ENCODE measurements at places on chromosomes 13 and 19.

DNA sequence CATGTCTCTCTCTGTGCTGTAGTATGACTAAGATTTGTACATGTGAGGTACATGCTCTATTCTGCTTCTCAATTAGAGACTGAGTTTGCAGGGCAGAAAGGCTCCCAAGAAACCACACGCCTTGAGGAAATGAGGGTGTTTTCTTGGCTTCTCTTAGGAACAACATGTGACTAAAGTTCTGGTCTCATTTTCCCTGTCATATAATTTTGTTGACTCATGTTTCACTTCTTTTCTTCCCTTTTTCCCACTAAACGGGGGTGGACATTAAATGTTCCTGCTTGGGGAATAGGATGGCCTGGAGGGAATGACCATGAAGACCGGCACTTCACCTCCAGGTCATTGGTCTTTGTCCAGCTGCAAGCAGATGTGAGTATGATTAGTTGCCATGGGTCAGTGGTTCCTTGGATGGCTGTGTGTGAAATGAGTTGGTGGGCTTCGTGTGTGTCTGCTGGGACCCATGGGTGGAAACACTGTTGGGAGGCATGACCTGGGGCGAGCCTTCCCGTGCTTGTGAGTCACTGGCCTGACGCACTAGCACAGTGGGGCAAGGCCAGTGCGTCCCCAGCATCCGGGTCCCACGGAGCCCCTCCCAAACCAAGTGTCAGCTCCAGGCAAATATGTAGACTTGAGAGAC is 56.6 kb downstream of the COL4A1 start:
- peak; percentile 22 for DNase-seq

GRCh38 chr13:30110301-30111070 is 196.9 kb downstream of the KATNAL1 start:
- no peak for DNase-seq

DNA sequence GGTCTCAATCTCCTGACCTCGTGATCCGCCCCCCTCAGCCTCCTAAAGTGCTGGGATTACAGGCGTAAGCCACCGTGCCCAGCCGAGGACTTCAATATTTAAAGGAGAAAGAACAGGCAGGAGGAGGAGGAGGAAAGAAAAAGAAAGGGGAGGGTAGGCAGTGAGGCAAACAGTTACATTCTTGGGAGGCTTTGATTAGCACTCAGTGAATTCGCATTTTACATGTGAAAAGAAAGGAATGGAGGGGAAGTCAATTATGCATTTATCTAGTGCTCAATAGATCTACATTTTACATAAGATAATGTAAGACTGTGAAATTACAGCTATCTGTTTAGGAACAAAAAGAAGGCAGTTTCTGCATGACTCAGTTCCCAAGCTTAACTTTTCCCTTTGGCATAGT is 30.9 kb upstream of the CXCL17 start:
- no peak for DNase-seq

DNA sequence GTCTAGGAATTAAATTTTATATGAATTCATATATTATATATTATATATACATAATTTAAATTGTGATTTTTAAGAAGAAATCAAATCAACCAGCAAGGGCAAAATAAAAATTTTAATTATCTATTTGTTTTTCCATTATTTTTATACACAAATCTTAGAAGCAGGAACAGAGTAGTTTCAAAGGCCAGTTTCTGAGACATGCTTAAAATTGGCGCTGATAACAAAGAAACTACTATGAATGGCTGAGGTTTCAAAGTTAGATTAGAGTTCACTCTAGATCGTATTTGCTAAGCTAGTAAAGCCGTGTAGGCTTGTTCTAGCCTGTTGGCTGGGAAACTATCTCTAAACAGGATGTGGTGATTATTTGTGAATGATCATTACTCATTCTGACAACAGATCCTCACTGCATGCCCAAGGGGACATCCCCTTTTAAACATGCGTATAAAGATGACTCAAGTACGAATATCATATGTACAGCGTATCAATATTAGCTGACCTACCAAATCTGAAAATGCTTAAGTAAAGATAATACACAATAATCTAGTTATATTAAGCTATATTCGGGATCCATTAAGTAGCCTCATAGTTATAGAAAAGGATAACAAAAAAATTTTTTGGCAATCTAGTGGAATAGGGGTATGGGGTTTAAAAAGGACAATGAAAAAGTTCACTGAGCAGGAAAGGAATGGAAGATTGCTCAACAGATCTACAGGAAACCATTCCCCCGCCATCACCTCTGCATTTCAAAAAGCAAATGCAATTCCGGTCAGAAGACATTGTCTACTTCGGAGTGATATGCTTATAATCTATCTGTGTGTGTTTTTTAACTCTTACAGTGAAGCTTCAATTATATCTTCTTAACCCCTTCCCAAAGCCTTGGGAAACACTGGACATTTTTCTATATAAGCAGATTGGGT is 150.1 kb downstream of the SHISA2 start:
- DNase-seq: peak; percentile 61

- no peak for DNase-seq
Observed at GRCh38 chr13:82791035-82791434, 1091.2 kb downstream of the SLITRK1 start.

GRCh38 chr13:30446126-30446500 is 19.6 kb downstream of the HMGB1 start:
- no peak for DNase-seq

- no peak for DNase-seq
Observed at GRCh38 chr13:87678372-87678752, 7.2 kb downstream of the SLITRK5 start.

DNA sequence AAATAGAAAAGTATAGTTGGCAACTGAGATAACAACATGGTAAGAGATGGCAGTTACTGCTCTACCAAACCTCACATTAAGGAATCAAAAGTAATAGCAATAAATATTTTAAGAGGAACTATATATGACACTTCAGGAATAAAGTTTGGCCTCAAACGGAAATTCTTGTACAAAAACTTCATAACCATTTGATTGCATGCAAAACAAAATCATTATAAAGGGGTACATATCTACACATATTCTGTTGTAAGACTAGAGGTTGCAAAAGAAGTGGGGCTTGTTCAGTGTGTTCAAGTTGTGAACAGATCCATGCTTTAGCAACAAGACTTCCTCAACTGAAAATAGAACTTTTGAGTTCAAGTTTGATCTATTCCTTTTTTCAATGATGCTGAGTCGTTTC is 133.5 kb upstream of the MIR17HG start:
- DNase-seq: no peak

GRCh38 chr13:75787249-75787928 is 151.3 kb downstream of the LMO7 start:
- DNase-seq: no peak

GRCh38 chr13:83221256-83221655 is 661.0 kb downstream of the SLITRK1 start:
- DNase-seq: peak; percentile 35

- no peak for DNase-seq
Observed at GRCh38 chr19:56332695-56333094, 18.1 kb upstream of the ZSCAN5A start.

GRCh38 chr19:54465426-54466109 is 2.0 kb upstream of the LENG9 start:
- no peak for DNase-seq

- DNase-seq: no peak
Observed at GRCh38 chr19:10730932-10731331, 13.1 kb downstream of the DNM2 start.

DNA sequence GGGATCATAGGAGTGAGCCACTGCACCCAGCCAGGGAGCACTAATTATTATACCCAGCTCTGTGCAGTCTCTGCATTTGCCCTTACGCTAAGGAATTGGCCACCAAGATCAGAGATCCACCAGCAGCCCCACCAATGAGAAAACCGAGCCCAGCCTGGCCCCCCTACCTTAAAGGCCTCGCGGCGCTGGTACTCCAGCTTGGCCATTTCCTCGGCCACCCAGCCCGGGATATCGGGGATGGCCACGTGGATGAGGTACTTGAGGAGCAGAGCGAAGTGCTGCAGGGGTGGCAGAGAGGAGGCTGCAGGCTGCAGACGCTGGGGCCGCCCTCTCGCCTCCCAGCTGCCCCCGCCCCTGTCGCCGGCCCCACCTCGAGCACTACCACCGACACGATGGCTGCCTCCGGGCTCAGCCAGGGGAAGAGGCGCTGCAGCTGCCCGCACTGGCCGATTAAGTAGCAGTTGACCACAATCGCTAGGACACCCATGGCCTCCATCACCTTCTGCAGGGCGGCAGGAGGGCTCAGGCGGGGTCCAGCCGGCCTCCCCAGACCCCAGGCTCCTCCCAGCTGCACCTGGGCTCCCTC is 7.5 kb downstream of the ANO8 start:
- no peak for DNase-seq

DNA sequence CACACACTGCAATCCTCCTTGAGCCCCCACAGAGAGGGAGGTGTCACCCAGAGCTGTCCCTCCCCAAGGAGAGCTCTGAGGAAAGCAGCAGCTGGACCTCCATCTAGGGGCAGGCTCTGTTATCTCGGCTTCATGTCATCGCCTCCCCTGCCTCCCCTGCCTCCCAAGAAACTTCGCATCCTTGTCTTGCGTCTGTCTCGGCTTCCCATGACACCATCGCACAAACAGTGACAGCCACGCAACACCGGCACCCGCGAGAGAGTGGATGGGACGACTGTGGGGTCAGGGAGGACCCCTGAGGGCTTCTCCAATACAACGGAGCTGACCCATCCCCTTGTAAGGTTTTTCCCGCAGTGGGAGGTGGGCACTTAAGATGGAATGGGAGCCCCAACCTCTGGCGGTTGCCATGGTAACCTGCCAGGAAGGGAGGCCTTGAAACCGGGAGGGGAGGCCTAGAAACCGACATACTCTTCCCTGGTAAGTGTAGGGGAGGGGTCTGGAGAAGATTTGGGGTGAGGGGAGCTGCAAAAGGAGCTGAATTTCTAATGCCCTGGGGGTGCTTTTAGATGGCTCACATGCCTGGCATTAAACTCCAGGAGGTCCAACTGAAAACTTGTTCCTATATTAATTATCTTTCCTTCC is 16.3 kb downstream of the TLE2 start:
- DNase-seq: no peak

GRCh38 chr19:18274219-18274780 is at the start of gene IQCN:
Gene IQCN, minus strand, starts transcription at chr19:18274452. Its CDS starts 4,974 bp downstream, at chr19:18269478.
- no peak for DNase-seq

- DNase-seq: no peak
Observed at GRCh38 chr13:86383151-86383550, 583.9 kb upstream of the SLITRK6 start.

DNA sequence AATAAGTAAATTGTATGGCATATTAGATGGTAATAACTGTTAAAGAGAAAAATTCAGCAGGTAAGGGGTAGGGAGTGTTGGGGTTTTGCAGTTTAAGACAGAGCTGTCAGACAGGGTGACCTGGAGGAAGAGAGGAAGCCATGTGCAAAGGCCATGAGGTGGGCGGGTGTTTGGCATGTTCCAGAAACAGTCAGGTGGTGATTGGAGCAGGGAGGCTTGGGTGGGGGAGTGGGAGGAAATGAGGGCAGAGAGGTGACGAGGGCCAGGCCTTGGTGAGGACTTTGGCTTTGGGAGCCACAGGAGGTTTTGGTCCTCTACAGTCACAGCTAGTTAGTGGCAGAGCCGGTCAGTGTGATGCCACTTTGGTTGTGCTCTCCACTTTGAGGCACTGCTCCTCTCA is 20.1 kb downstream of the RYR1 start:
- no peak for DNase-seq
